ENCODE measurements at places on chromosomes 2 and 18.

GRCh38 chr2:74812787-74813590, 20.9 kb upstream of the HK2 start:
- DNase-seq = peak; percentile 53

DNA sequence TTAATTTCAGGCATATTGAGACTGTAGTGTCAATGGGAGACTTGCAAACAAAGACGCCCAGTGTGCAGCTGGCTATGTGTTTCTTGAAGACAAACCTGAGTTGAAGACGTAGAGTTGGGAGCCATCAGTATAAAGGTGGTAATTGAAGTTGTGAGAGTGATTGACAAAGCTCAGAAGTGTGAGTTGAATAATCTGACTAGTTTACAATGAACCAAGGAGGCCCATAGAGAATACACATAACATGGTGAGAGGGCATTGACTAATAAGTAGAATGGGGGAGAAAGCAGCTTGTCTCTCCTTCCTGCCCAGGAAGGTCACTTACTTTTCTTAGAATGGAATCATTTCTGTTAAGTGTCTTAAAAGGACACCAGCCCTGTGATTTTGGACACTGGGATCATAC, 14.1 kb downstream of the SP110 start:
- DNase-seq = no peak

DNA sequence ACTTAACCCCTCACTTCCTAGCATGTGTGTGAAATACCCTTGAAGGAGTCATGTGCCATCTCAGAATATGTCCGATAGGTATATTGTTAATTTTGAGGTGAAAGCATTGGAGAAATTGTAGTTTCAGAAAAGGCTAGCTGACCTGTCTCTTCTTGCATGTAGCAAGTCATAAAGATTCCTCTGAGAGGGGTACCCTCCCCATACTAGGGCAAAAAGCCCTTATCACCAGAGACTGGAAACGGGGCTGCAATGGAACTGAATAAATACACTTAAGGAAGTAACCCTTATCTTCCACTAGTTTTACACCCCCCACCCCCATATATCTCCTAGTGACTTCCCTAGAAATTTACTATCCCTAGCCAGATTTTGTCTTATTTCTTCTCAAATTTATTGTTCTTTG, 1.8 kb upstream of the SF3B6 start:
- DNase-seq = no peak

GRCh38 chr2:157971702-157972101, 95.6 kb upstream of the ACVR1 start:
- peak; percentile 13 for DNase-seq

GRCh38 chr2:236621786-236622185, 52.2 kb downstream of the ACKR3 start:
- DNase-seq = no peak

DNA sequence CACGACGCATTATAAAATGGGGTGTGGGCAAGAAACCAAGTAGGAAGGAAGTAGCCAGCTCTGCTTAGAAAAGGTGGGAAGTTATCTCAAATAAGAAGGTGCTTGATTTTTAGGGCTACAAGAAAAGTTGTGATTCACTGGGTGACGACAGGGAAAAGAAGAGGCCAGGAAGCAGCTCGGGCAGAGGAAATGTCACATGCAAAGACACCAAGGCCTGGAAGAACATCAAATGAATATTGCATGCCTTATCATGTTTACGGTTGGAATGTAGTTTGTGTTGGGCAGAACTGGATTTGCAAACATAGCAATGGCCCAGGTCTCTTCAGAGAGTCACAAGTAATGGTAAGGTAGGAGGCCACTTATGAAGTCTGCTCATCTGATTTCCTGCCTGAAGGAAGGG, 610.6 kb downstream of the IRS1 start:
- DNase-seq = no peak

- DNase-seq = peak; percentile 86
Observed at GRCh38 chr2:152525277-152525838, 190.4 kb downstream of the FMNL2 start.
